NCI-H1105 (cell line): ENCODE measurements at places on chromosomes 2 and 18.

DNA sequence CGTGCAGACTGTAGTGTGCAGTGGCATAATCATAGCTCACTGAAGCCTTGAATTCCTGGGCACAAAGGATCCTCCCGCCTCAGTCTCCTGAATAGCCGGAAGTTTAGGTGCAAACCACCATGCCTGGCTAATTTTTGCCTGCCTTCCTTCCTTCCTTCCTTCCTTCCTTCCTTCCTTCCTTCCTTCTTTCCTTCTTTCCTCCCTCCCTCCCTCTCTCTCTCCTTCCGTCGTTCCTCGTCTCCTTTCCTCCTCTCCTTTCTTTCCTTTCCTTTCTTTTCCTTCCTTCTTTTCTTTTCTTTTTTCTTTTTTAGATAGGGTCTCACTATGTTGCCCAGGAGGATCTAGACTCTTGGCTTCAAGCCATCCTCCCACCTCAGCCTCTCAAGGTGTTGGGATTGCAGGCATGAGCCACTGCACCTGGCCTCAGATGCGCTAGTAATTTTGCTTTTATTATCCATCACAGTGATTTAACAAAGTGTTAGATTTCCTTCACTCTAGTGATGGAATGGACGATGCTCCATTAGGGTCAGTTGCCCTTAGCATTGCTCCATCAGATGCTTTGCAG is 6.6 kb upstream of the ANKRD29 start:
- no peak for DNase-seq

DNA sequence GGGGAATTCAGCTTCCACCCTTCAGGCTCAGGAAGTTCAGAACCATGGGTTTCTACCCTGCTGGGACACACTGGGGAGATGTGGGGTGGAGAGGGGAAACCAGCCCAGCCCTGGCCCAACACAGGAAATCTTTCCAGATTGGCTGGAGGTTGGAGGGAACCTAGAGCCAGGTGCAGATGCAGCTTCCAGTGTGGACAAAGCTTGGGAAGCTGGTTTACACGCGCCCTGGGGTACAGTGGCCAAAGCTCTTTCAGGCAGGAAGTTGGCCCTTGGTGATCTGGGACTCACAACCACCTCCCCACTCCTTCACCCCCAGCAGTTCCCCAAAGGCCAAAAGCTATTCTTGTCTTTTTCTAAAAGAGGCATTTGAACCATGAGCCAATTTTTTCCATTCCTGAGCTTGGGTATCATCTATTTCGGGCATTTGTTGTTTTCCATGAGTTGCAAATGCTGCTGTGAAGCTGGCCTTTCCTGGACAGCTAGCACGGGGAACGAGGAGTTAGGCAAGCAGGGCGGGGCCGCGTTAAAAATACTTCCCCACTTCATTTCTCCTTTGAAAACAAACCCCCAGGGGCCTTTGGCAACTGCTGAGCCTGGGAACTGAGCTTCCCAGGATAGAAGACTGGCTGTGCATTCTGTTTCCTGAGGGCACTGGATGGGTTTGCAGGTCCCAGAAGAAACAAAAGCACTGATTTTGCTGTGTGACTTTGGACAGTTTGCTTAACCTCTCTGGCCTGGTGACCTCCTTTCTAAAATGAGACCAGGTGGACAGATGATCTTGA is 3.1 kb upstream of the ARID5A start:
- no peak for DNase-seq

DNA sequence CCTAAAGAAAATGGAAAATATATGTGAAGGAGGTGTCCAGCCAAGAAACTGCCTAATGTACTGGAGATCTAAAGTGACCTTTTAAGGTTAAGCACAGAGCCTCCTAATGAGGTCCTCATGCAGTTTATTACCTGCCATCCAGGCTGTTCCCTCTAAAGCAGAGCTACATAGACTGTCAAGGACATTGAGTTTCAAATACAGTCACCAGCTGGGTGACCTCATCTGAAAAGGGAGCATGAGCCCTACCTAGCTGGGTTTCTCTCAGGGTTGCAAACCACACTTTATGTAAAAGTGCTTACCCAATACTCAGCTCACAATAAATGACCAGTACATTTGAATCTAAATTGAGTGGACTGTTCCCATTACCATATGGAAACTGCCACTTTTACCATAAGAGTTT is 65.4 kb upstream of the CTNNA2 start:
- no peak for DNase-seq

- DNase-seq = no peak
Observed at GRCh38 chr2:77566131-77566530, 44.0 kb upstream of the LRRTM4 start.

DNA sequence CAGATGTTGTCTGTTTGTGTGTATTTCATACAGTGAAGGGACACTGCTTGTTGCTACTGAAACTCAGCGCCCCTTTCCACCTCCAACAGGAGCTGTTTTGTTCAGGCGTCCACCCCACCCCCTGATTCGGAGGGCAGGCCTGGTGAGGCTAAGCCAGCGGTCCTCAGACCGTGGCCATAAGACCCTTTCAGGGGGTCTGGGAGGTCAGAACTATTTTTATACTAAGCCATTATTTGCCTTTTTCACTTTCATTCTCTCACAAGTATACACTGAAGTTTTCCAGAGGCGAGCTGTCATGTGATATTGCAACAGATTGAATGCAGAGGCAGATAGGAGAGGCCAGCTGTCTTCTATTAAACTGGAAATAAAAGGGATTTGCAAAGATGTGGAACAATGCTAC is 39.7 kb upstream of the IGFBP5 start:
- DNase-seq = no peak

DNA sequence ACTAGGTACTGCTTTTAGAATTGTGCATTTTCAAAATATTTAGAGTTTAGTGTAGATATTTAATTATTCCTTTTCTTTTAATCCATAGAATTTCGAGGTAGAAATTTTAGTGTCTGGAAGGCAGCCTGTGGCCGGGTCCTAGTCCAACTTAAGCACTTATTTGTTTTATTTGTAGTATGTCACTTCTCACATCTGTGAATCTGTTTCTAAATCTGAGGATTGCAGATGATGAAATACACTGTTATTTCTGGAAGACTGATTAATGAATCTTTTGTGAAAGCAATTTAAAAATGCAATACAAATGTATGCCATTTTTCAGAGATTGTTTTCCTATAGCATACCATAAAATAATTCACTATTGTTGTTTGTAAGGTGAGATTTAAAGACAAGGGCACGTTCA is 483.9 kb upstream of the TRIB2 start:
- no peak for DNase-seq

GRCh38 chr2:157024129-157024528 is 233.4 kb upstream of the GALNT5 start:
- DNase-seq = no peak

GRCh38 chr18:52403291-52404021 is 63.5 kb downstream of the DCC start:
- DNase-seq = no peak

DNA sequence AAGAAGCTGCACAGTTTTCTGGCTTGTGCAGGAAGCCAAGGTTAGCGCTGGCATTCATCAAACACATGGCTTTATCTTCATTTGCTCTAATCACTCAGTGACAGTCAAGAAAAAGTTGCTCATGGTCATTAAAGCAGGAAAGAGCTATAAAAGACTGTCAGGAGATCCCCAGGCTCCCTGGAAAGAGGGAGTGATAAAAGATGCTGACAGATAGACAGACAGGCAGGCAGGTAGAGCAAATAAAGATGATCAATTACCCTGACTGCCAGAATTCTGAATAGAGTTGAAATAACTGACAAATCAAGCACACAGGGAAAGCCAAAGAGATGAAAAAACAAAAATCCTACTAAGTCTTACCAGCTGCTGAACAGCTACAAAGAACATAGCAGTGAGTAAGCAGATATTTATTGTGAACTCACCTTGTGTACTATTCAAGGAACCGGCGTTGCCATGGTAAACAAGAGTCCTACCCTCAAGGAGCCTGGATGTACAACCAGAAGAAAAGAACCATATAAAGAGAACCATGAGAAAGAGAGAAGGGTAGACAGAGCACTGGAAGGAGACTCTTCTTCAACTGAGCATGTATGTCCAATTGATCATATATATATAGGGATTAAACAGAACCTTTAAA is 68.0 kb downstream of the RNF152 start:
- DNase-seq = no peak

- DNase-seq = no peak
Observed at GRCh38 chr2:71551631-71551915, 98.2 kb downstream of the DYSF start.

DNA sequence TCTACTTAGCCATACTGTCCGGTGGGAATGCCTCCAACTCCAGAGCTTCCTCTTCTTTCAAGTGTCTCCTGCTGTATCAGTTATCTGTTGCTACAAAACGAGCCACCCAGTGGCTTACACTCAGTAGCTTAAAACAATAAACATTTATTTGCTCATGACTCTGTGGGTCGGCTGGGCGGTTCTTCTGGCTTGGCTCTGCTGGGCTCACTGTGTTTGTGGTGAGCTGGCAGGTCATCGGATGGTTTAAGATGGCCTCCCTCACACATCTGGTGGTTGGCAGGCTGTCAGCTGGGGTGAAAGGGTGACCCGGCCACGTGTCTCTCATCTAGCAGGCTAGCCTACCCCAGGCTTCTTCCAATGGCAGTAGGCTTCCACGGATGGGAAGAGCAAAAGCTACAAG is 122.4 kb upstream of the SLC1A4 start:
- no peak for DNase-seq

DNA sequence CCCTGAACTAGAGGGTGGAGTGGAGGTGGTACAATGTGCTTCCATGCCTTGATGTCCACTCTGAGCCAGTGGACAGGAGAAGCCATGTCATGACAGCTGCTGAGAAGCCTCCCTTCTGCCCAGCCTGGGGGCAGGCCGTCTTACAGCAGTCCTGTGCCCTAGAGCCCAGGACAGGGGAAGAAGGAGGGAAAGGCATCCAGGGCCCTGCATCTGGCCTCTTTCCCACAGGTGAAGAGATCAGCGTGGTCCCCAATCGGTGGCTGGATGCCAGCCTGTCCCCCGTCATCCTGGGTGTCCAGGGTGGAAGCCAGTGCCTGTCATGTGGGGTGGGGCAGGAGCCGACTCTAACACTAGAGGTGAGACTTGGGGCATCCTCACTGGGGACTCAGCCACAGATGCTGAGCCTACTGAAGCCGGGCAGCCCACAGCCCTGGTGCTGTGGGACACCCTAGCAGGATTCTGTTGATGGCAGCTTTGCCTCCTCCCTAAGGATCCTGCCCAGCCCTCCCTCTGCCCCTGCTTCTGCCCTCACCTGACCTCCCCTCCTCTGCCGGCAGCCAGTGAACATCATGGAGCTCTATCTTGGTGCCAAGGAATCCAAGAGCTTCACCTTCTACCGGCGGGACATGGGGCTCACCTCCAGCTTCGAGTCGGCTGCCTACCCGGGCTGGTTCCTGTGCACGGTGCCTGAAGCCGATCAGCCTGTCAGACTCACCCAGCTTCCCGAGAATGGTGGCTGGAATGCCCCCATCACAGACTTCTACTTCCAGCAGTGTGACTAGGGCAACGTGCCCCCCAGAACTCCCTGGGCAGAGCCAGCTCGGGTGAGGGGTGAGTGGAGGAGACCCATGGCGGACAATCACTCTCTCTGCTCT is 3.1 kb downstream of the IL36RN start:
- no peak for DNase-seq

- DNase-seq = no peak
Observed at GRCh38 chr18:45497595-45498286, 117.5 kb upstream of the SLC14A2 start.

DNA sequence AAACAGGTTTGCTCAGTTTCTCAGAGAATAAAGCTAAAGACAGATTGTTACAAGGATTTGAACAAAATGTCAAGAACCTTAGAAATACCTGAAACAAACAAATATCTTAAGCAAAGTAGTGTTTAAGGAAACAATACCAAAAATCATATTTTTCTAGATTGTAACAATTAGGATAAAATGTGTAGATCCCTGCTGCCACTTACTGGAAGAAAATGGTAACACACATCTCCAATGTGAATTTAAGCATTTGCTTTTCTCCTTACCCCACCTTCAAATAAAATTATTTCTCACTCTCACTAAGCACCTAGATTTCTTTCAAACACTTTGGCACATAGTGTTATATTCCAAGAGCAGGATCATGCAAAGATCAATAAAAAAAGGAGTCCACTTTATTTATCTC is 34.9 kb downstream of the SUCLG1 start:
- DNase-seq = no peak

GRCh38 chr2:198973785-198974184 is 484.0 kb downstream of the SATB2 start:
- DNase-seq = no peak

GRCh38 chr2:220504938-220505503 is 877.6 kb downstream of the SLC4A3 start:
- no peak for DNase-seq

DNA sequence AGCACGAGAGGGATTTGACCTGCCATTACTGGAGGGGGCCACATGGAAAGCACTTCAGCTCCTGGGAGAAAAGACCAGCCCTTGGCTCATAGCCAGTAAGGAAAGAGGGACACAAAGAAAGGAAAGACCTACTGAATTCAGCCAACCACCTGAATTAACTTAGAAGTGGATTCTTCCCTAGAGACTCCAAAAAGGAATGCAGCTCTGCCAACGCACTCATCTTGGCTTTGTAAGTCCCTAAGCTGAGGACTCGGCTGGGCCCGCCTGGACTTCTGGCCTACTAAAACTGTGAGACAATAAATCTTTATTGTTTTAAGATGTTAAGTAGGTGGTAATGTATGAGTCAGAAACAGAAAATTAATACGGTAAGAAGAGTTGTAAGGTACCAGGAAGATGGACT is 11.5 kb downstream of the ATF2 start:
- DNase-seq = no peak

DNA sequence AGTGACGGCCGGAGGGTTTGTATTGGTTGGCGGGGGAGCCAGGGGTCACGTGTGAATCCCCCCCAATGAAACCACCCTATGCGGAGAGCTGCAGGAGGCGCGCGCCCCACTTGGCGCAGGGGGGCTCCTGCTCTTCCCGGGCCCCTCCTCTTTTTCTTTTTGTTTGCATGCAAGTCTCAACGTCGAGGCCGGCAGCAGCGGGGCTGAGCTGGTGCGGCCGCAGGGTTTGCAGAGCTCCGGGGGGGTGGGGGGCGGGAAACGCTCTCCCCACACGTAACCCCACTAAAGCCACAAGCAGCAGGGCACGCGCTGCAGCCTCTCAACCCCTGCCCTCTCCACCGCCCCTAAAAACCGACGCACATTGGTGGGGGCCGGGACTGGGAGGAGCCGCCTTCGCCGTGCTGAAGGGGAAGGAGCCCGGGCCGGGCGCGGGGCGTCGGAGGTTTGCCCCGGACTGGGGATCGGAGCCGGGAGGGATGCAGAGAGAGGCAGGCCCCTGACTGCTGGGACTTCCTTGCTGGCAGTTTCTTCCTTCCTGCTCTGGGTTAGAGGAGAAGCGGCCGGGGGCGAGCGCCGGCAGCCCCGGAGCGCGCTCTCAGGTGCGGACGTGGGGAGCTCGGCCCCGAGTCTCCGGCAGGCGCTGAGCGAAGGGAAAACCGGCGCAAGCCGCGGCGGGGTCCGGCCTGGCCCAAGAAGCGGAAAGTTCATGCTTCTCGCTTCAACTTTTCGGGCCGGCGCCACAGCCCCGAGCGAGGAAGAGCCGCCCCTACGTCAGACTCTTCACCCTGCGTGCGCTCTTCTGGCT is 864 bp downstream of the LBH start:
- peak; percentile 86 for DNase-seq

DNA sequence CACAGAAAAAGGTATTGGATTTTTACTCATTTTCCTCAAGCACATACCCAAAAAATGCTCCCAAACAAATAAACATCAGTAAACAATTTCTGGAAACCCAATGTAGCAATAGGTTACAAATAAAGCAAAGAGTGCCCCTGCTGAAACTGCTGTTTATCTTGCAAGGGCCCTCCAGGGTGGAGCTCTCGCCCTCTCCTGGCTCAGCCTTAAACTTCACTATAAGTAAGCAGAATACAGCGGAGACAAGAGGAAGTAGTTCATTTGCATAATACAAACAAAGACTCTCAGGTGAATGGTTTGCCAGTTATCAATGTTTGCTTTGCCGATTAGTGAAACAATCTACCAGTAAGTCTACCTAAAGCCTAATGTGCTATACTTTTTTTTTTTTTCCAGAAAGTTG is 437.6 kb downstream of the DLGAP1 start:
- DNase-seq = no peak
